ENCODE measurements at places on chromosomes 13 and 19. TPM values are rescaled to one million over a fixed set of nuclear protein-coding genes. Genes with fewer than 3 reads are reported as not detected.

DNA sequence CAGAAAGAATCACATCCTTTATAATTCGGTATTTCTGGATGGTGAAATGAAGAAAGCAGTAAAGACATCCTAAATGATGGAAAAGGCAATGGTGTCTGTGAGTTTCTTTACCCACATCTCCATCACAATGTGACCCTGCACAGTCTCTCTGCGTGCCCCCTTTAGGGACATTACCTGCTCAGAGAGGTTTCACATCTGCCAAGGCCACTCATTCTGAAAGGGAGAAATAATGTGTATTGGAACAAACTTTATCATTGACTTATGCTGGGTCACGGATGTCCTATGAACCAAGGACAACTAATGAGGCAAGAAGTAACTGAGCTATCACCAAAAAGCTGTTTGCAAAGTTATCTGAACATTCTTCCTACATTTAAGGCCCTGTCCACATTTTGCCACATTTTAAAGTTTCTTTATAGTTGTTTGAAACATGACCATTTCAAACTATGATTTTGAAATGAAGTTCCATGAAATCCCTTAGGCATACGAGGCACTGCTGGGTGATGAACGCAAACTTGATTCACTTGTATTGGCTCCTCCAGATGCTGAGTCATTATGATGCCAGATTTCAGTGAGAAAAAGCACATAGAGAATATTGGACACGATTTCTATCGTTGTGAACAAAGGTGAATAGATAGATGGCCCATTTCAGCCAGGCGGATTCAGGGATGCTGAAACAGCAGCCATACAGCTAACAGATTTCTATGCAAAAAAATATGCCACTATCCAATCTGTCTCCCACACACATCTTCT is 63.5 kb upstream of the HMGB1 start:
- no peak for DNase-seq

DNA sequence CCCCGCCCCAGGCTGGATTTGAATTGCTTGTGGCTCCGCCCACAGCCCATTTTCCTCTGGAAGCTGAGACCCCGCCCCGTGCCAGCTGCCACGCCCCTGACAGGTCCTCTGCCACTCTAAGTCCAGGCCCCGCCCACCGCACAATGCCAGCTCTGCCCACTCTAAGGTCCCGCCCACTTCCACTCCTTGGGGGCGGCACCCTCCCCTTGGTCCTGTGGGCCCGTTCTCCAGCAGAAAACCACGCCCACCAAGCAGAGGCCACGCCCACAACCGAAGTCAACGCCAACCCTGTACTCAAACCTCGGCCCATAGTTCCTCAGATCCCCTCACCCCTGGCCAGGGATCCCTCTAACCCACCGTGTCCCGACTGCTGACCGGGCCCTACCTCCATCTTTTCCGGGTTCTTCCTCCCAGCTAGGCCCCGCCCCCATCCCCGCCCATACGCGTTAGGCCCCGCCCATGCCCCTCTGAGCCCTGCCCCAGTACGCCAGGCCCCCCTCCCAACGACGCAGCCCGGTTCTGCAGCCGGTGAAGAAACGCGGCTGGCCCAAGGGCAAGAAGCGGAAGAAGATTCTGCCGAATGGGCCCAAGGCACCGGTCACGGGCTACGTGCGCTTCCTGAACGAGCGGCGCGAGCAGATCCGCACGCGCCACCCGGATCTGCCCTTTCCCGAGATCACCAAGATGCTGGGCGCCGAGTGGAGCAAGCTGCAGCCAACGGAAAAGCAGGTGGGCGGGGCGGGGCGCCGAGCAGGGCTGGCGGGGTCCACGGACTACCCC is 1.3 kb downstream of the HMG20B start:
- DNase-seq: peak; percentile 81

DNA sequence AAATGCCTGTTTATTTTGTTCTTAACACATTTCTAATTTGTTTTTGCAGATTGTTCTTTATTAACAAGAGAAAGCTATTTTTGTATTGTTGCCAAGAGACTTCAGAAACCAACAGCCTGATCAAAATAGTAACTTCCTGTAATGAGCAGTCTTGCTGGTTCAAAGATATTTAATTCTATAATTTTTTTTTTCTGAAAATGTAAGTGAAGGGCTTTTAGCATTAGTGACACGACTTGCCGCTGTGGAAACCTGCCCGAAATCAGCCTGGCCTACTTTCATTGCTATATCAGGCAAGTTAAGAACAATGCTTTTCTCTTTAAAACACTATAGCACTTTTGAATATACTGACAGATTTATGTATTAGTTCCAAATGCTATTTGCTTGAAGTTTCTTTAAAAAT is 374.3 kb downstream of the EFNB2 start:
- DNase-seq: no peak

GRCh38 chr13:40776681-40777165 is 5.7 kb upstream of the MRPS31 start:
- DNase-seq: no peak

- DNase-seq: peak; percentile 47
Measured at GRCh38 chr13:22278336-22278929, 607.6 kb downstream of the FGF9 start.

GRCh38 chr19:35130761-35131720 is 3.8 kb downstream of the LGI4 start:
- no peak for DNase-seq

GRCh38 chr19:50509366-50509765 is 1.6 kb downstream of the JOSD2 start:
- no peak for DNase-seq

DNA sequence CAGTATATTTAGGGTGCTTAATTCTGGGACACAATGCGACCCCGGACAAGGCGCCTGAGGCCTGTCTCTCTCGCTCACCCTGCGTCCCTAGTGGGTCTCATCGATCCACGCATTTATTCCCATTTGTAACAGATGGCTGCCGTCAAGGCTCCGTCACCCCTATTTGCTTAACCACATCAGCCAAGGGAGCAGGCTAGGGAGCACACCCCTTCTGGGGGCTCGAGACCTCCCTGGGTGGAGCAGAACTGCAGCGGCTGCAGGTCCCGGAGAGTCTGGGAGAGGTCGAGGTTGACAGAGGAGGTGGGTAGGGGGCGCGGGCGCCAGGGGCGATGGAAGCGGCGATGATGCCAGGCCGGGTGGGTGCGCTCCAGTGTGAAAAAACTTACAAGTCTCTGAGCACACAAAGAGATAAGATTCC is 507 bp downstream of the ALG5 start:
- peak; percentile 22 for DNase-seq

- no peak for DNase-seq
Measured at GRCh38 chr13:20716951-20717350, 13.5 kb downstream of the IL17D start.

GRCh38 chr13:48492470-48493065 is 40.3 kb downstream of the RCBTB2 start:
- no peak for DNase-seq

DNA sequence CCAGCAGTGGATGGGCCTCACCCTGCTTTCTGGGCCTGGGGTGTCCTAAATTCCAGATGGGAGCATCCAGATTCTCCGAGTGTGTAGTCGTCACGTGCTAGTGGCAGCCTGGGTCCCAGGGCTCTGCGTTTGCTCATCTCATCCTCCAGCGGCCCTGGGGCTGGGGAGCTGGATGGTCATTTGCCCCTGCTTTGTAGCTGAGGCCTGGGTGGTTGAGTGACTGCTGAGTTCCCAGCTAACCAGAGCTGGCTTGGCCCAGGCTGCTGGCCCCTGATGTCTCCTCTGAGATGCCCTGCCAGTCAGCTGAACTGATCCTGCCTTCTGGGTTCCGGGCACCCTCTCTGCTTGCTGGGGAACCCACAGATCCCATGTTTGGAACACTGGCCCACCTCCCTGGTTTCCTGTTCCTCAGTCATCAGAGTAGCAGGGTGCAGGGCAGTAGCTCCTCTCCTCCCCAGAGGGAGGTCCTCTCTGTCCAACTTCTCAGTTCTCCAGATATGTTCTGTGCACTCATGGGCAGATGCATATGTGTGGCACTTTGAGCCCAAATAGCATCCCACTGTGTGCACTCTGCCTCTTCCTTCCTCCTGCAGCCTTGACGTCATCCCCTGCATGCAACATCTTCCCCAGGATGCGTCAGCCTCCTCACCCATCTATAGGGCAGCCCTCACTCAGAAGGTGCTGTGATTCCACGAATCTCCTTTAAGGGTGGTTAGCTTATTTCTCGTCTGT is 22.4 kb upstream of the CRTC1 start:
- no peak for DNase-seq

DNA sequence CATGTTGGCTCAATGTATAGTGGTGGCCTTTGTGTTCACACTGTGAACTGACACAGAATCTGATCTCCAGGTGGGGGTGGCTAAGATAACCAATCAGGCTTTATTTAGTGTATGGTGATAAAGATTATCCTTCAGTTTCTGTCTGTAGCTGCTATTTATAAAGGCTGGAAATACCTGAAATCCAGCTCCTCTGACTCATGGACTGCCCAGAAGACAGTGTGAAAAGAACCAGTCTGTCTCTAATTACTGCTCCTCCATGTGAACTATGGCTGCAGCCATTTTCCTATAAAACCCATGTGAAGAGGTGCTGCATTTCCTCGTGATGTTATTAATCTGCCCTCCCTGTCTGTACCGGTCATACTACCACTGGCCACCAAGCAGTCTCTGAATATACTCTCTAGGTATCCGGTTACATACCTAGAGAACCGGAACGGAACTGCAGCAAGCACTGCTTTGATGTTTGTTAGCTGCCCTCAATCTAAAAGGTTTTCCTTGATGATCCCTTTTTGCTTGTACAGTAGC is 238.0 kb downstream of the LHFPL6 start:
- DNase-seq: no peak

DNA sequence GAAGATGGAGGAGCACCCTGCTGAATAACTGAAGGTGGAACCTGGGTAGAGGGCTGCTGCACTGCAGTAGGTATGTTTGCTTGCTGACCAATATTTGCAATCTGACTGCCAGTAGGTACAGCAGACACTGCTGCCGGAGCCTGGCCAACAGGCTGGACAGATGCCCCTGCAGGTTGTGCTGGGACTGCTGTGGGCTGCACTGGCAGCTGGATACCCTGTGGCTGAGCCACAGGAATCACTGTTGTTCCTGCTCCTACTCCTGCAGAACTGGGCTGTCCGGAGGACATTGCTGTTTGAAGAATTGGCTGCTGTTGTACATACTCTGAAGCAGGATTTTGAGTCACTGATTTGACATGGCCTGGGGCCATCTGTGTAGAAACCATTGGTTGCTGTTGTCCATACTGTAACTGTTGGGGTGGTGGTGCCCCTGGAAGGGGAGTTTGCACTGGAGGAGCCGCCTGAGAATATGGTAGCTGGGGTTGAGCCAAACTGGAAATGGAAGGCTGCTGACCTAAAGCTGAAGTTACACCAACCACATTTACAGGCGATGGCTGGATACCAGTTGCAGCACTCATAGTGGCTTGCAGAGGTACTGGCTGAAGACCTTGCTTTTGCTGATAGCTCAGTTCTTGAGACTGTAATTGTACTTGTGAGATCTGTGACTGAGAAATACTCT is 2.2 kb downstream of the TSC22D1 start:
- DNase-seq: no peak

DNA sequence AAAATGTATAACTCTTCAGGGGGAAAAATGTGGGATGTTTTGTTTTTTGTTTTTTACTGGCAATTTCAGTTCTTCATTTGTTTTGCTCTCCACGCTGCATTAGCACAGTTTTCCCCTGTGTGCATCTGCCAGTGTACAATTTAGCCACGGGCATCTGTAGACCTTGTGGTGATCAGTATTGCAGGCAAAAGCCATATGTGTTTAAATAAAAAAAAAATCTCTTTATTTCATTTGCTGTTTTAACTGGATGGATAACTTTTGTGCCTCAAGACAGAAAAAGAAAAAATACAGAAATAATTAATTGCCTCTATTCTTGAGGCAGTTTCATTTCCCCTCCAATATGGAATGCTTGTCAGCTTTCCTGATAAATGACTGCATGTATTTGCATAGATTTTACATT is 7.9 kb upstream of the MAB21L1 start:
- no peak for DNase-seq

DNA sequence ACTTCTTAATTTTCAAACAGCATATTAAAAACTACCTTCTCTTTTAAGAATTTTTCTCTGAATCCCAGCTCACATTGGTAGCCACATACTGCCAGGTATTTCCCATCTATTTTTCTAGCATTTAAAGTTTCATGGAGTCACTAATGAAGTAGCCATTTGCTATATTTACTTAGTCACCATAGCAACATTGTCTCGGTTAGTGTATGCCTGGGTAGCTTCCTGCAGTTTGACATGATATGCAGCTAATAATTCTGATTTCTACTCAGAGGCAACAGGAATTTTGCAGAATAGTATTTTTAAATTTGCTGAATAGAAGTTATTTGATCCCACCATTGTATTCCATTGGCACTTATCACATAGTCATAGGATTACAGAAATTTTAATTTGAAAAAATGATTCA is 30.9 kb upstream of the KCTD4 start:
- no peak for DNase-seq

- DNase-seq: no peak
Measured at GRCh38 chr19:44618640-44619357, 5.4 kb downstream of the IGSF23 start.

DNA sequence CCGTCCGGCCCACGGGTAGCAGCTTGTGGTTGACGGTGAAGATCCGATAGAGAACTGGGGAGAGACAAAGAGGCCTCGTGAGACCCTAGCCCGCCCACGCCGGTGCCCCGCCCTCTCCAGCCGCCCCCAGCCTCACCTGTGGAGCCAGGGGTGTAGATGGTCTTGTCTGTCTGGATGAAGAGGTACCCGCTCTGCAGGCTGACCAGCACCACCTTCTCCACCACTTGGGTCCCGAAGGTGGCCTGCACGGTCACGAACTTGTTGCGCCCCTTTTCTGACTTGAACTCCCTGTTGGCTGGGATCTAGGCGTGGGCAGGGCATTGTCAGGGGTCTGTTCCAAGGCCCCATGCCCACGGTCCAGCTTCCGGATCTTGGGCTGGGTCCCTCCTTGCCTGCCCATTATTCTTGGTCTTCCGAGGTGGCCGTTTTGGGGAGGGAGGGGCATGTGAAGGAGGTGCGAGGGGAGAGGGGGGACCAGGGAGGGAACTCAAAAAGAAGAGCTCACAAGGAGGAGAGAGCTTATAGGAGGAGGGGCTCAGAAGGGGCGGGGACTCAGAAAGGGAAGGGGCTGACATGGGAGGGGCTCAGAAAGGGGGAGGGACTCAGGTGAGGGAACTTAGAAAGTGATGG is 2.2 kb downstream of the C3 start:
- DNase-seq: no peak

GRCh38 chr13:40813667-40814454 is 24.4 kb downstream of the SLC25A15 start:
- no peak for DNase-seq

ZNF100 gene
- total RNA-seq: 28.6 TPM

PSG2 gene
- not detected for total RNA-seq

DHDH gene
- total RNA-seq: 0.82 TPM

ZSCAN18 gene
- total RNA-seq: 56.6 TPM

SACS gene
- 75.4 TPM for total RNA-seq

MAST3 gene
- 13.4 TPM for total RNA-seq

WDR87 gene
- not detected for total RNA-seq

SPACA4 gene
- total RNA-seq: not detected

SMIM24 gene
- not detected for total RNA-seq

CASP14 gene
- total RNA-seq: not detected

GSX1 gene
- 11.4 TPM for total RNA-seq

CD177 gene
- not detected for total RNA-seq

ICAM3 gene
- total RNA-seq: 10.0 TPM

SIAH3 gene
- total RNA-seq: 0.42 TPM

PRR19 gene
- 2.8 TPM for total RNA-seq

NBEA gene
- total RNA-seq: 10.8 TPM

METTL21C gene
- not detected for total RNA-seq

All from neural crest cell (in vitro differentiated cells).